NCI-H2107 (cell line): ENCODE measurements at places on chromosomes 13 and 19.
A peak's percentile ranks its signal among the peaks of the same experiment; 100 is the strongest.

GRCh38 chr13:19927117-19927748, 31.3 kb upstream of the ZMYM2 start:
- DNase-seq, result no peak

DNA sequence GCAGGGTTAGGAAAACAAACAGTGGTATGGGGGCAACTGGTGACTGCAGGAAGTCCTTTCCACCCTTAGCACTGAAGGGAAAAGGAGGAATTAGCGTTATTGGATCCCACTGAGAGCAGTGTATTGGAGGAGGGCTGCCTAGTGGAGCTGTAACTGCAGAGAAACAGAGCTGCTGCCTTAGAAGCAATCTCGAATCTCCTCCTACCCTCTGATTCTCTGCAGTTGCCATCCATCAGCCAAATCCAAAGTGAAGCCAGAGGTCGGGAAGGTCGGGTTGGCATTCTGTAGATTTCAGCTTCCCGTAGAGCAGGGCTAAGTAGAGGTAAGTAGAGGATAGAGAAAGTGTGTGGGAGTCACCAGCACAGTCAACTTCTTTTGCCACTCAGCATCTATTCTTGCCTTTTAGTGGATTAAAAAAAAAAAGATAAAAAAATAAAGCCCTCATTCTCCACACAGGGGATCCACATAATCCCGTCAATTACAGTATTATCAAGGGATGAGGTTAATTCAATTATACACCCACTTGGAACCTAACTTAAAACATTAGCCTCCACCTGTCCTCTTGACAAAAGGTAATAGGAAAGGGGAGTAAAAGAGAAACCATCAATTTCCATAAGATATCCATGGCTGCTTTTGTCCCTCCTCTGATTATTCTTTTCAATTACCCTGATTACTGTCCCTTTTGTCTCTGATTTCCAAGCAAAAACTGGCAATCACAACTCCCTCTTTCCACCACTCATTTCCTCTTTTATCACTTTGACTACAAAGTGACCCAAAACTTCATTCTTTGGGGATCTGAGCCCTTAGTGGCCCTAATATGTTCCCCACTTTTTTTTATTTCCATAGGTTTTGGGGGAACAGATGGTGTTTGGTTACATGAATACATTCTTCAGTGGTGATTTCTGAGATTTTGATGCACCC, 234.7 kb downstream of the RBM26 start:
- DNase-seq, result no peak

DNA sequence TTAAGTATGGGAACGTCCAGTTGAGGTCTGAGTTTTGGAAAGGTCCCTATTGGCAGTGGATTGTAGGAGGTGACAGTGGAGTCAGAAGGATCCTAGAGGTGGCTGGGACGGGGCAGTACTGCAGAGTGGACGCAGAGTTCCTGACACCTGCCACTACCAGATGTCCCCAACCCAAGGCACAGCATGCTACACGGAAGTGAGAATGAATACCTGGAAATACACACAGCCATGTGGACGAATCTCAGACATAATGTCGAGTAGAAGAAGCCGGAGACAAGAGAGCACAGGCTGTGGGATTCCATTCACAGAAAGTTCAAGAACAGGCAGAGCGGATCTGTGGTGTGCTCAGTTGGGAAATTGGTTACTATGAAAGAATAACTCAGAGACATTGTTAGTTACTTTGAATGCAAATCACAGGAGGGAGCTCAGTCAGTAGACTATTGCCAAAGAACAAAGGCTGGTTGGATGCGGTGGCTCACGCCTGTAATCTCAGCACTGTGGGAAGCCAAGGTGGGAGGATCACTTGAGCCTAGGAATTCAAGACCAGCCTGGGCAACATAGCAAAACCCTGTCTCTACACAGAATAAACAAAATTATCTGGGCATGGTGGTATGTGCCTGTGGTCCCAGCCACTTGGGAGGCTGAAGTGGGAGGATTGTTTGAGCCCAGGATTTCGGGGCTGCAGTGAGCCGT, 37.4 kb downstream of the RYR1 start:
- DNase-seq, result no peak

- DNase-seq, result peak; percentile 48
These were observed 16.2 kb upstream of the NFIC start for GRCh38 chr19:3350014-3350663.

GRCh38 chr13:45496942-45497341, 32.2 kb downstream of the COG3 start:
- DNase-seq, result no peak

DNA sequence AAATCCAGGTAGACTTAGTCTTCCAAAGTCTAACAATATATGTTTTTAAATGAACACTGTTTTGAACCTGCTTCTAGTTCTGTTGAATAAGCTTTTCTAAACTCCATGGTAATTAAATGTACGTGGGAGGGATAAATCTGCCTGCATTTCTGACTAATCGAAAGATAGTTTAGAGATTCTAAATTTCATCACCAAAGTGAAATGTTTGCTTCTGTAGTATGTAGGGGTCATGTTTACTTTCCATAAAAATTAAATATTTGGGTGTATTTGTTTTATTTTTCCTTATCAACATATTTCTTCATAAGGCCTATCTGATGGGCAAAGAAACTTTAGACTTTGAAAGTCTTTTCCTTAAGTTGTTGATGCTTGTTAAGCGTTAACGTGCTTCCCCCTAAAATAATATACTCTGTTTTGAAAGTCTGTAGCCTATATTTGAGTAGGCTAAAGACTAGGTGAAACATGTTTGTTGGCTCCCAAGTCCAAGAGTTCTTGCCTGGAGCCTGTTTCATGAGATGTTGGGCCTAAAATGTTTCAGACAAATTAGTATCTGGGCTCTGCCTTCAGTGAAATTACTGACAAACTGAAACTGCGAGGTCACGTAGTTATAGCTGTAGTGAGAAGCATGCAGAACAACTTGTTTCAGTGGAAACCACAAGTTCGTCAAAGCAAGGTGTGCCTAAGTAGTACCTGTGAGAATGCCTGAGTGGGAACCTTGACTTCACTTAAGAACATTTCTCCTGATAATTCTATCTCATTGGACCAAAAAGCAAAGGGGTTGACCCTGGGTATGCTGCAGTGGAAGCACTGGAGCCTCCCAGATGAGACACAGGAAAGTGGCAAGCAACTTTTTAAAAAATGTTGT, 126.2 kb downstream of the LMO7 start:
- DNase-seq, result no peak

DNA sequence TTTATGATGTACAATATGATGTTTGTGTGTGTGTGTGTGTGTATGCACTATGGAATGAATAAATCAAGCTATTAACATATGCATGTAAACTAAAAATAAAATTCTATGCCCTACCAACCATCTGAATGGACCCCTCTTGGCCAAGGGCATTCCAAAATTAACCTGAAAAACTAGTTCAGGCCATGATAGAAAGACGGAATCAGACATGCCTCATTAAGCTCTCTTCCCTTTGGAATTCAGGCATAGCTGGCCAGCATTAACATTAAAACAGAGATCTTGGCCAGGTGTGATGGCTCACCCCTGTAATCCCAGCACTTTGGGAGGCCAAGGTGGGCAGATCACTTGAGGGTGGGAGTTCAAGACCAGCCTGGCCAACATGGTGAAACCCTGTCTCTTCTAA, 18.3 kb upstream of the SLC1A6 start:
- no peak for DNase-seq

DNA sequence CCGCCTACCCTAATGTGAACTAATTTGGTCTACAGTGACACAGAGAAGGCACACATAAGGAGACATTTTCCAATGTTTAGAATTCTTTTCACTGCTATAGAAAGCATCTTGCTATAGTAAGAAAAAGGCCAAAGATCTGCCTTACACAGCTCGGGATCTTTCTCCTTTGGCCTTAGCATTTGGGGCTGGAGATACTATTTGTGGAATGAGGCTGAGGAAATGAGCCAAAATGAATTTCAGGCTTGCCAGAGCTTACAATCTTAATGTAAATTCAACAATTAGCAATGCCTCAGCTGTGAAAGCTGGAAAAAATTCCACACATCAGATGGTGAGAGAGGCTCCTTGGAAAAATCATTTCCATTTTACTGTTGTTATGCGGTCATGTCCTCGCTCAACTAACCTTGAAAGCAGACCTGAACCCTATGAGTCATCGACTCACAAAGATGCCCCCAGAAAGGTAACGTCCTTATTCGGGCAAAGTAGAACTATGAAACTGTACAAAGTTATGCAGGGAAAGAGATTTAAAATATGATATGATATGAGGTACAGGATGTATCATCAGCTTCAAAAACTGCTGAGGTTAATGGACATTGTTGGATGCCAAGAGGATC, 324.5 kb upstream of the NBEA start:
- no peak for DNase-seq

DNA sequence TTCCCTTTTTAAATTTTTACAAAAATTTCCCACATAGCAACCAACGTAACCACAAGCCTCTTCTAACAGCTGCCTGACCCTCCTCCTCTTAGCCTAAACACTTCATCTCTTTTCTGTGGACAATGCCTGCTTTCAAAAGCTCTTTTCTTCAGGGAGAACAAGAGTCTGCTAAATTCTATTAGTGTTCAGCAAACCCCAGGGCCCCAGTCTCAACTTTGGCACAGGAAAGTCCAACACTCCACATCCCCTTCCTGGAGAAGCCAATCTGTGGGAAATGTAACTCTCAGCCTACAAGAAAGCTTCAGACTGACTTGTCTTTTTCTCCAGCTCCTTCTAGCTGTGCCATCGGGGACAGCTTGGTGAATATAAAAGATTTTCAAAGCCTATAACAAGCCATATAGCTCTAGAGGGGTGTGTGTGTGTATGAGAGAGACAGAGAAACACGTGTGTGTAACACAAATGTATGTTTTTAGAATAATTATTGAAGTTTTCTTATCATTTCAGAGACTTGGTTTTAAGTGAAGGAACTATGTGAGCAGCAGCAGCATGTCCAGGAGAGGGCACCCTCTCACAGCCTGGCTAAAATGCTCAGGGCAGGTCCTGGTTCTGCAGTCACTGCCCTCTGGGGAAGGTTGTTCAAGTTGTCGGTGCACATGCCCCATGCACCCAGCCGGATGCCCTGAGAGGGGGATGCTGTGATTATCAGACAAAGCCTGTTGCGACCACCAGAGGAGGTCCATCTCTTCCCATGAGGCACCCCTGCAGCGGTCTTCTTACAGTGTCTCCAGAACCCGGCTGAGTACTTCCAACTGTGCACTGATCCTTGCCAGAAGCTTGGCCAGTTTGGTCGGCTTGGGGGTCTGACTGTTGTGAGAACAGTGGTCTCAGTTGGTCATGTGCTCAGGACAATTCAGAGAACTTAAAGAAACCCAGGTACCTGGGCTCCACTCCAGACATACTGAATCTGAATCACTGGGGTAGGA, 34.4 kb downstream of the CCDC70 start:
- DNase-seq, result no peak

GRCh38 chr19:16017138-16017490, 59.2 kb upstream of the TPM4 start:
- no peak for DNase-seq

GRCh38 chr13:109939838-109940237, 153.5 kb upstream of the IRS2 start:
- DNase-seq, result no peak

- DNase-seq, result no peak
These were observed 13.5 kb downstream of the TFDP1 start for GRCh38 chr13:113598081-113598410.

DNA sequence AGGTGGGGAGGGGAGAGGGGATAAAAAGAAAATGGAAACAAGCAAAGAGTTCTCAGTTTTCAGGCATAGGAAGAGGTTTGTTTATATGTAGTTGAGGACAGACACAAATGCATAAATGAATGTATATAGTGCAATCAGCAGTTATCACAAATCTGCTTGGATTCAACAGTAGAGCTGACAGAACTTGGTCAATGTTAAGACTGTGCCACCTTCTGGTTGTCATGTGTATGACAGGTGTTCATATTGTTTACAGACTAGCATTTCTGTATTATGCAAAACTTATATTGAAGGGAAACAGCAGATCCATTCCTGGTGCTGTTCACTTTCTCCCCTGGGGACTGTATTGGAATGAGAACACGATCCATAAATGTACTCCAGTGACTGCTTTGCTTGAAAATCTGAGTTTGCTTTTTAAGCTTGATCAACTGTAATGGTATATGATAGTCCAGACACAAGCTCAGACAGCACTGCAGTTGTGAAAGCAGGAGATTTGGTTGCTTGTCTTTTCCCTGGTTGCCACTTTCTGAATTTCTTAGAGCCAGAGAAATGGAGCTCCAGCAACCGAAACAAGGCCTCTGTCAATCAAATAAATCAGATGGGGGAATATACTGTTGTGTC, 319.5 kb upstream of the OBI1 start:
- DNase-seq, result no peak

DNA sequence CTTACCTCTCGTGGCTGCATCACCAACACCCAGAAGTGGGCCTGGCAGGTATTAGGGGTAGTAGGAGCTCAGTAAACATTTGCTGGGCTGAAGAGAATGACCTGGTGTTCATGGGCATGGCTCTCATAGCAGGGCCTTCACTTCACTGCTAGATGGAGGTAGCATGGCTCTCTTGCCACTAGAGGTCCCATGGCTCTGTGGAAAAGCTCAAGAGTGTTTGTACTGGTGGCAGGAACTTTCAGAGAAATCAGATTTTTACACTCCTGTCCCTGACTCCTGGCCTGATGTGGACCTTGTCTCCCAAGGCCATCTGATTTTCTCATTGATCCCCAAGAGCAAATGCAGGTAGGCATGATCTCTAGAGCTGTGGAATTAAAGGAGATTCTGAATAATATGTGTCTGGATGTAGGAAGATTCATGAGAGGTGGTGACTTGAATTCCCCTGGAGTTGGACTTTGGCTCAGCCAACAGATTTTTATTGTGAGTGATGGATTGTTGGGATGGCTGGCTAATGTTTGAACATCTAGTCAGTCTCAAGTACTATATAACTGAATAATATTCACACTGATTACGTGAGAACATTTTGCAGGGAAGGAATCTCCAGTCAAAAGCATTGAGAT, 5.7 kb downstream of the ZNF574 start:
- DNase-seq, result no peak

DNA sequence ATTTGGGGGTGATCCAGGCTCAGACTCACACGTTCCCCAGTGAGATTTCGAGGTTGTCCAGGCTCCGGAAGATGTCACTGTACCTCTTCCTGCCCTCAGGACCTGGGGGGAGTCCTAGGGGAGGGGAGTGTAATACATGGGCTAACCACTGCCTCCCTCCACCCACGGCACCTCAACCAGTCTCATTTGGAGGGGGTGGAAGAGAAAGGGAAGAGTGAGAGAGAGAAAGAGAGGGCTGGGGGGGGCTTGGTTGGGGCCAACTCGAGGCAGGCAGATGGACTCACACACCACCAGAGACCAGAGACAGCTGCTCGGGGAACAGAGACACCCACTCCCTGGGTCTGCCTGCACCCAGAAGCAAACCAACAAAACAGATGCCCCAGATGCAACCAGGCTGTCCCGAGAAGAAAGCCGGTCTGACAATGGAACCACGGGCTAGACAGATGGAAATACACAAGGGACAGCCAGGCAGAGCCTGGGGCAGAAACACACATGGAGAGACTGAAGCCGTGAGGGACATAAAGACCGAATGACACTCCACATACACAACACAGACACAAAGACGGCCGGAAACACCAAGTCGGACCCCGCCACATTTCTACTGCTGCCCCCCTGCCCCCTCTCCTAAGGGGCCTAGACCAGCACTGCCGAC, 825 bp downstream of the GMIP start:
- no peak for DNase-seq
